ENCODE measurements at places on chromosomes 11 and 22.

DNA sequence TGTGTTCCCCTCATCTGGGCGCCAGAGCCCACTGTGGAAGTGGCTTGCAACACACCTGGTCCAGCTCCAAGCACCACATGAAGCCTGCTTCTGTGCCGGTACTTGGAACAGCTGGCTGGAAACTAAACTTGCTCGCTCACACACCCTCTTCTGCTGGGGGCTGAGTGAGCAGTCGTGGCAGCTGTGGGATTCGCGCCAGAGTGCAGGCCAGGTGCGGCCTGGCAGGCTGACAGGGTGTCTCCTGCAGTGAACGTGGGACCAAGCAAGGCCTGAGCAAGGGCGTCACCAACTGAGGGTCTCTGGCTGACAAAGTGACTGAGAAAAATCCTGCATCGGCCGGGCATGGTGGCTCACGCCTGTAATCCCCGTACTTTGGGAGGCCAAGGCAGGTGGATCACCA lies 15.2 kb downstream of the SMC1B start:
- H3K27ac ChIP-seq: no peak overlapping the region
- DNase-seq: no peak
- H3K4me3 ChIP-seq: no peak overlapping the region
- H3K4me1 ChIP-seq: no peaks in the 10 kb centered on the region
- no peaks in the 10 kb centered on the region for H3K36me3 ChIP-seq

DNA sequence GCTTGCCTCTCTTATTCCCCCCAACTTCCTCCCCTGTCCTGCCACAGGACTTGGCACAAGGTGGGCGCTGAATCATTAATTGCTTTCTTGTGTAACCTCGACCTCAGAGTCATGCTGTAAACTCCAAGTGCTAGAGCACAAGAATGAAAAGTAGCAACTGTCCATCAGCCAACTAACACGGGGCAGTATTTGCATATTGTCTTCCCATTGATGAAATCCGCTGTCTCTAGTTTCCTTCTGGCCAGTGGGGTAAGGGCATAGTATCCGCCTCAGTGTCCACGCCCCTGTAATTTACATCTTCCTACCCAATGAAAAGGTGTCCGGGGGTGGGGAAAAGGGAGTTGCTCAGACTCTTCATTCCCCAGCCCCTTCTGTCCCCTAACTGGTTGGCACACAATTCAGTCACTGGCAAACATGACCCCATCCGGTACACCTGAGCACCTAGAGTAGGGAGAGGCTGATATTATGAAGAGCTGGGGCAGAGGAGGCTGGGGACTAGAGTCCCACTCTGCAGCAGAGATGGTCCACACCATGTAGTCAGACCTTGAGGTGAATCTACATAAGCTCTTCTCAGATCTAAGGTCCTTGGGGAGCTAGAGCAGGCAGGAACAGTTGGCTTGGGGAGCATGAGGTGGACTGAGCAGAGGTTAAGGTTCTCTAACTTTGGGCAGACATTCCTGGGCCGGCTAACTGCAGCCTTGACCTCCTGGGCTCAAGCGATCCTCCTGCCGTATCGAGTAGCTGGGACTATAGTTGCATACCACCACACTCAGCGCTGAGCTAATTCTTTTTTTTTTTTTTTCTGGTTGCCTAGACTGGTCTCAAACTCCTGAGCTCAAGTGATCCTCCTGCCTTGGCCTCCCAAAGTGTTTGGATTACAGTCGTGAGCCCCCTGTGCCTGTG lies 6.8 kb upstream of the GGA1 start:
- H3K4me3 ChIP-seq: no peak overlapping the region
- H3K4me1 ChIP-seq: peaks cover 24% of the 10 kb centered on the region
- no peaks in the 10 kb centered on the region for H3K36me3 ChIP-seq
- peaks cover 14% of the 10 kb centered on the region for H3K27me3 ChIP-seq

GRCh38 chr11:126444072-126444471 lies 88.6 kb downstream of the ST3GAL4 start:
- peaks cover 11% of the 10 kb centered on the region for H3K27me3 ChIP-seq
- DNase-seq: no peak
- no peaks in the 10 kb centered on the region for H3K36me3 ChIP-seq
- H3K4me3 ChIP-seq: no peak overlapping the region
- no peak overlapping the region for H3K27ac ChIP-seq
- peaks cover 5% of the 10 kb centered on the region for H3K4me1 ChIP-seq

- peaks cover 64% of the 10 kb centered on the region for H3K4me1 ChIP-seq
- DNase-seq: no peak
- peak overlapping the region; percentile 57 for H3K27ac ChIP-seq
- peaks cover 3% of the 10 kb centered on the region for H3K27me3 ChIP-seq
- H3K36me3 ChIP-seq: peaks cover 4% of the 10 kb centered on the region
Measured at GRCh38 chr22:44682556-44683168, 19.3 kb upstream of the PRR5 start.

DNA sequence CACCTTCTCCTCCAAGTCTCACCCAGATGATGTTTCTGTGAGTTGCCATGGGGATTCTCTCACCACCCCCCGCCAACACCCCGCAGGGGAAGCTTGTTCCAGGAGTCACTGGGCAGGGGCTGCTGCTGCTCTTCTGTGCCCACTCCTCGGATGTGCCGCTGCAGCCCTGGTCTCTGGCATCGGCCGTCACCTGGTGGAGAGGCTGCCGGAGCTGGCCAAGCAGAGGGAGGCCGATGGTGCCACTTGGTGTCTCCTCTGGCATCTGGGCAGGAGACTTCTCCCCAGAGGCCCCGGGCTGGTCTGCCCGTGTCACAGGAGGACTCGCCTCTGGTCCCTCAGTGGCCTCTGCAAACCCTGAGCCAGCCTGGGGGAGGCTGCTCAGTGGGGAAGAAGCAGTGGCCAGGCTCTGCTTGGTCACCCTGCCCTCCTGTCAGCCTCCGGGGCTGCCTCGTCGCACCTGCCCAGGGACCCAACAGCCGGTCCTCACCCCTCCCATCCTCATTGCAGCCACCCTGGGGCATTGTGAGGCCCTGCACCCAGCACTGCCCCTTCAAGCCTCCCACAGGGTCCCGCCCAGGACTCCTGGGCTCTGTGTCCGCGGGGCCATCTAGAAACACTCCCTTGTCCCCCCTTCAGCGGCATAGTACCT lies 424 bp upstream of the ADORA2A start:
- H3K27ac ChIP-seq: peak overlapping the region; percentile 93
- peaks cover 70% of the 10 kb centered on the region for H3K4me1 ChIP-seq
- no peak for DNase-seq

GRCh38 chr11:42299780-42300179 lies 840.3 kb upstream of the LRRC4C start:
- no peak for DNase-seq
- no peak overlapping the region for H3K27ac ChIP-seq
- H3K4me3 ChIP-seq: no peak overlapping the region
- no peaks in the 10 kb centered on the region for H3K4me1 ChIP-seq
- H3K36me3 ChIP-seq: no peaks in the 10 kb centered on the region
- H3K27me3 ChIP-seq: no peaks in the 10 kb centered on the region
